Pericardium fibroblast (primary cell): ENCODE measurements at places on chromosomes 3 and 15. TPM values are rescaled to one million over a fixed set of nuclear protein-coding genes. Genes with fewer than 3 reads are reported as not detected.

The EIF4G1 gene
- 231 and 272 TPM in 2 replicates for total RNA-seq

The CHRD gene
- total RNA-seq, result 1.5 and 5.1 TPM in 2 replicates

The SCAANT1 gene
- not detected in 2 replicates for total RNA-seq

The P2RY14 gene
- not detected in 2 replicates for total RNA-seq

The RLBP1 gene
- total RNA-seq, result not detected in 2 replicates

The SLC12A1 gene
- total RNA-seq, result not detected in 2 replicates

The EBLN2 gene
- 1.3 and 2.3 TPM in 2 replicates for total RNA-seq

The PLIN1 gene
- 0.26 and 1.2 TPM in 2 replicates for total RNA-seq

The ROPN1 gene
- total RNA-seq, result not detected in 2 replicates

The CCRL2 gene
- not detected in 2 replicates for total RNA-seq

The CD200 gene
- 3.7 and 39.3 TPM in 2 replicates for total RNA-seq

The STAB1 gene
- 0.47 and 1.4 TPM in 2 replicates for total RNA-seq

The CGGBP1 gene
- 31.7 and 34.1 TPM in 2 replicates for total RNA-seq

The DNAJA4 gene
- 1.4 and 2.5 TPM in 2 replicates for total RNA-seq

The DNASE1L3 gene
- 0.35 TPM in 1 of 2 replicates, not detected in the other for total RNA-seq

The RPN1 gene
- total RNA-seq, result 241 and 333 TPM in 2 replicates

The TGM4 gene
- 0.17 TPM in 1 of 2 replicates, not detected in the other for total RNA-seq

The SOX14 gene
- total RNA-seq, result not detected in 2 replicates

The CLSTN2 gene
- total RNA-seq, result 0.58 and 2.8 TPM in 2 replicates

The FBXO40 gene
- not detected in 2 replicates for total RNA-seq

The TRPM1 gene
- total RNA-seq, result not detected in 2 replicates

The SUCLG2 gene
- total RNA-seq, result 20.7 and 27.9 TPM in 2 replicates

The CCR1 gene
- not detected in 2 replicates for total RNA-seq

The TEX9 gene
- total RNA-seq, result 0.23 and 2.5 TPM in 2 replicates

The LRRC28 gene
- total RNA-seq, result 13.7 and 21.1 TPM in 2 replicates

The AGTR1 gene
- total RNA-seq, result 4.3 and 15.6 TPM in 2 replicates

The TGM5 gene
- total RNA-seq, result not detected in 2 replicates

The RARRES1 gene
- total RNA-seq, result 12.7 and 26.0 TPM in 2 replicates

The MESP2 gene
- 0.23 and 0.68 TPM in 2 replicates for total RNA-seq

The MESP1 gene
- total RNA-seq, result 0.23 and 0.26 TPM in 2 replicates

The APEH gene
- 67.1 and 89.7 TPM in 2 replicates for total RNA-seq

The ALDH1A3 gene
- 28.5 and 202 TPM in 2 replicates for total RNA-seq

The CLRN1 gene
- not detected in 2 replicates for total RNA-seq

The FBXW12 gene
- total RNA-seq, result not detected in 2 replicates

The MOBP gene
- total RNA-seq, result not detected in 2 replicates

The WNT5A gene
- 13.1 and 52.7 TPM in 2 replicates for total RNA-seq
